Right forelimb (tissue), 1 donor: ENCODE measurements at places on chromosomes 11 and 22.

DNA sequence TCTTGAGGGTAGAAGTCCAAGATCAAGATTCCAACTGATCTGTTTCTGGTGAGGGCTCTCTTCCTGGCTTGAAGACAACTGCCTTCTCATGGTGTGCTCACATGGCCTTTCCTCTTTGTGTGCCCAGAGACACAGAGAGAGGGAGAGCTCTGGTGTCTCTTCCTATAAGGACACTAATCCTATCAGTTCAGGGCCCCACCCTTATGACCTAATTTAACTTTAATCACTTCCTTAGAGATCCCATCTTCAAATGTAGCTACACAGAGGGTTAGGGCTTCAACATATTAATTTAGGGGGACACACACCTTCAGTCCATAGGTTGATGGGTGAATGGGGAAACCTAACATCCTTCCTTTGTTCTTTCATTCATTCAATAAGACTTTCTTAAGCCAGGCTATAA is 144.6 kb downstream of the MN1 start:
- DNase-seq, result no peak

- DNase-seq, result no peak
These were observed 6.5 kb downstream of the NNMT start for GRCh38 chr11:114302663-114303062.

- no peak for DNase-seq
These were observed 138.2 kb upstream of the MTMR2 start for GRCh38 chr11:96062134-96062533.

DNA sequence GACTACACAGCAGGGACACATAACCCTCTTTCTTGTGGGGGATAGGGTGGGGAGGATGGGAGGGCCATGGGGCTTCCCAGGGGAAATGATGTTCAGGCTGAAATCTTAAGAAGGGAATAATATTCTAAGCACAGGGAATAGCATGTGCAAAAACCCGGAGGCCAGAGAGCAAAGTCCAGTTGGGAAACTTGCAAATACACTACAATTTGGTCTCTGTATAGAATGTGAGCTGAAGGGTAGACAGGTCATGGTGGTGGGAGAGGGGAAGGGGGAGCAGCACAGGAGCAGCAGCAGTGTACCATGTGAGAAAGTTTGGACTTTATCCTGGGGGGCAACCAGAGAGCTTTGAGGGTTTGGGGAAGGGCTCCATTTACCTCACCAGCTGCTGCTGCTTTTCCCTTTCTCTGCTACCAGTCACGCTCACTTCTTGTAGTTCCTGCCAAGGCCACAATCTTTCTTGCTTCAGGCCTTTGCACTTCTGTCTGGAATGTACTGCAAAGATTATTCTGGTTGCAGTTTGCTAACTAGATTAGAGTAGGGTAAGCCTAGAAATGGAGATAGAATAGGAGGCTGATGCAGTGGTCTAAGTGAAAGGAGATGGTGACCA is 43.0 kb downstream of the KREMEN1 start:
- no peak for DNase-seq

- peak; percentile 56 for DNase-seq
These were observed 109.2 kb downstream of the CSNK2A3 start for GRCh38 chr11:11243590-11244469.

DNA sequence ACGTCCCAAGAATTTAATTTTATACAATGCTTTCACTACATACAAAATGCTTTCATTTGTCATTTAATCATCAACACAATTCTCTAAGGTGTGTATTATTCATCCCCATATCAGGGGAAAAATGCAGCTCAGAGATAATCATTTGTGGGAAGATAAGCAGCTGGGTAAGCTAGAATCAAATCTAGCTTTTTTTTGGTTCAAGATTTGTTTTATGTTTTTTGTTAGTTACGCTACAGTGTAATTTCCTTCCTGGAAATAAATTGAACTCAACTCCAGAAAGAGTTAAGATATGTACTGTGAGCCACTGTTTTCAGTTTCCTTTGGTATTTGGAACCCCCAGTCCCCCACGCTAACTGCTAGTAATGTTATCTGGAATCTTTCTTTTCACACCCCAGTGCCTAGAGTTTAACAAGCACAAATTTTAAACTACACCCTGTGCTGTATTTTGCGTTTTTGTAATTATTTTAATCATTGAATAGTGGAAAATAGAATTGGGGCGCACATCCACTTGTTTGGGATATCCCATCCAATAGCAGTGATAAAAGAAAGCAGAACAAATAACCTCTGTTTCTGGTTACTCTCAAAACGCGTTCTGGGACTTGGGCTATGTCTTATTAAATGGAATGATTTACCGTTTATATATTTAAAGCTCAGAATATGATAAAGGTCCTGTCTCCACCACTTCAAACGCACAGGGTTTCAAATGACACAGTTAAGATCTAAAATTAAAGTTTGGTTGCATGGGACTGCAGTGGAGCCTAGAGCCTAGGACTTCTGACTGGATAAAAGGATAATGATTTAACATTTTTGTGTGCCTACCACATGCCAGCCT is 2.1 kb upstream of the HSPA8 start:
- no peak for DNase-seq
